ENCODE measurements at places on chromosomes 5 and 9.

DNA sequence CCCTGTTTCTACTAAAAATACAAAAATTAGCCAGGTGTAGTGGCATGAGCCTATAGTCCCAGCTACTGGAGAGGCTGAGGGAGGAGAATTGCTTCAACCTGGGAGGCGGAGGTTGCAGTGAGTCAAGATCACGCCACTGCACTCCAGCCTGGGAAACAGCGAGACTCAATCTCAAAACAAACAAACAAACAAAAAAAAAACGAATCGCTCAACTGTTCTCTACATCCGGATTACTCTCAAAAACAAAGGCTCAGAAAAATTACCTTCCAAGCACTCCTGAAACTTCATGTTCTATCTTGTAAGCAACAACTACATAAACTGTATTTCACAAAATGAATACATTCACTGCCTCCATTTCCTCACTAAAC lies 14.0 kb downstream of the UBAP2 start:
- DNase-seq, result no peak

DNA sequence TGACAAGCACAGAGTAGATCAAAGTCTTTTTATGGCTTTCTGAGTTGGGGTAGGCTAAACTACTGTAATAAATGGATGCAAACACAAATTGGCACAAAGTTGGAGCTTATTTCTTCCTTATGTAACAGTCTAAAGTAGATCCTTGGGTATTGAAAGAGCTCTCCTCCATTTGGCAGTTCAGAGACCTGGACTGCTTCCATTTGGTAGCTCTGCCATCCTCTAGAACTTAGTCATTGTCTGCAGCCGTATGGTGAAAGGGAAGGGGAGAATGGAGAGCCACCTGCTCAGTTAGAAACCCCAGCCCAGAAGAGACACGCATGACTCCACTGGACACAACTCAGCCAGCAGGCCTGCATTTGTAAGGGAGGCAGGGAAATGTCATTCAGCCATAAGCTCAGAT lies 345.0 kb downstream of the DMAC1 start:
- no peak for DNase-seq

- no peak for DNase-seq
Observed at GRCh38 chr9:93205045-93205768, 21.3 kb downstream of the WNK2 start.

- DNase-seq, result no peak
Observed at GRCh38 chr5:115858396-115858795, 16.7 kb downstream of the AP3S1 start.

DNA sequence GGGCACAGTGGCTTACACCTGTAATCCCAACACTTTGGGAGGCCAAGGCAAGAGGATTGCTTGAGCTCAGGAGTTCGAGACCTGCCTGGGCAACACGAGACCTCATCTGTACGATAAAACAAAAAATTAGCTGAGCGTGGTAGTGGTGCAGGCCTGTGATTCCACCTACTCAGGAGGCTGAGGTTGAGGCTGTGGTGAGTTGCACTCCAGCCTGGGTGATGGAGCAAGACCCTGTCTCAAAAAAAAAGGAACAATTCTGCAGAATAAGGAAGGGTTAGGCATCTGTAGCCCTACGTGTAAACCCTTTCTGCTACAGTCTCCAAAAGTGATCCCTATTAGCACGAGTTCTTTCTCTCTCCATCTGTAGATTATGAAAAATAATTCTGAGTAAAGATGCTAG lies 19.9 kb downstream of the CDC26 start:
- DNase-seq, result no peak

GRCh38 chr5:118554981-118555380 lies 433.4 kb downstream of the DTWD2 start:
- DNase-seq, result no peak

DNA sequence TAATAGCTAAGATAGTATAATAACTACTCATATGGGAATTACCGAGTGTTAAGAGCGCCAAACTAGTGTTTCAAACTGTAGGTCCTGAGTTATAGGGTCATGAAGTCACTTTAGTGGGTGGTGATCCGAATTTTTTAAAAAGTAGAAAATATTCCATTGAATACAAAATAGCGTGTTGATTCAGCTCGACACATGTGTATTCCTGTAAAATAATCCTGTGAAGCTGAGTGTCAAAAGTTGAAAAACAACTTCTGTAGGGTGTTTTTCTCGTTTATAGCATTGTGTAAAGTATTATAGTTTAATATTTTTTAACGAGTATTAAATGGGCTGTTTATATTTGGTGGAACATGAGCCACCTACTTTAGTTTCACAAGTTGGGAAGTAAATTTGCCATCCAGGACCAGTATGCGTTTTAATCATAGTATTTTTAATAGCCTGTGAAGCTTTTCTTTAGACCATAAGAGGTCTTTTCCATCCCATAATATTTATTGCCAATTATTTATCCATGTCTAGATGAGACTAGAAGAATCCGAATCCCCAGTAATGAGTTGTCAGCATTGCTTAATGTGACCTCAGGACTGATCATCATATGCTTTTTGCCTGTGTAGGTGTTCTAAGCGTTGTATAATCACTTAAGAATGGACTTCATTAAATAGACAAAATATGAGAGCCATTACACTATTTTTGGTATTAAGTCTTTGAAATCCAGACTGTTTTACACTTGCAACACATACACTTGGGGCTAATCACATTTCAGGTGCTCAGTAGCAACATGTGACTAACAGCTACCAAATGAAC lies 84.1 kb downstream of the PTPDC1 start:
- DNase-seq, result no peak

GRCh38 chr9:8365029-8365428 lies 565.5 kb upstream of the DMAC1 start:
- no peak for DNase-seq

DNA sequence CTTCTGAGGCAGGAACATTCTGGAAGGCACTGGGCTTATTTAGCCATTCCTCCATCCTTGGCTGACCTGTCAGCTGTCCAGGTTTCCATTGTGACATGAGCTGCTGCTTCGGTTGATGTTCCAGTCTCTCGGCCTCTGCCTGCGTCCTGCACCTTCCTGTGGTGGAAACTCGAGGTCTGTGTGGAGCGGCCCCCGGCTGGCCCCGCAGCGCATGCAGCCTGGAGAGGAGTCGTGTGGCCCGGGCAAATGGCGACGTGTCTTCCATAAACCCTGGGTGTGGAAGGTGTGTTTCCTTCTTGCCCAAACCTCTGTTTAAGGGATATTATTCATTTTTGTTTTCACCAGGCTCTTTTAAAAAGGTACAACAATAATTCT lies 36.5 kb upstream of the SLC9A3 start:
- no peak for DNase-seq

DNA sequence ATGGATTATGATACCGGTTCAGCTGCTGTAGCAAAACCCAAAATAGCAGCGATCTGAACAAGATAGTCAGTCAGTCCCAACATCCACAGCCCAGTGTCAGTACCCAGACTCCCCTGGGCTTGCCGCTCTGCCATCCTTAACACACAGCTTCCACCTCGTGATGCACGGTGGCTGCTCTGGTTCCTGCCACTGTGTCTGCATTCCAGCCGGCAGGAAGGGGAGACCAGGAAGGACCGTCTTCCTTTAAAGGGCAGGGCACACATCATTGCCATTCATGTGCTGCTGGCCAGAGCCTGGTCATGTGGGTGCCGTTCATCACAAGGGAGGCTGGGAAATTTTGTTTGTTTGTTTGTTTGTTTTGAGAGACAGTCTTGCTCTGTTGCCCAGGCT lies 131.0 kb upstream of the IER5L start:
- no peak for DNase-seq

DNA sequence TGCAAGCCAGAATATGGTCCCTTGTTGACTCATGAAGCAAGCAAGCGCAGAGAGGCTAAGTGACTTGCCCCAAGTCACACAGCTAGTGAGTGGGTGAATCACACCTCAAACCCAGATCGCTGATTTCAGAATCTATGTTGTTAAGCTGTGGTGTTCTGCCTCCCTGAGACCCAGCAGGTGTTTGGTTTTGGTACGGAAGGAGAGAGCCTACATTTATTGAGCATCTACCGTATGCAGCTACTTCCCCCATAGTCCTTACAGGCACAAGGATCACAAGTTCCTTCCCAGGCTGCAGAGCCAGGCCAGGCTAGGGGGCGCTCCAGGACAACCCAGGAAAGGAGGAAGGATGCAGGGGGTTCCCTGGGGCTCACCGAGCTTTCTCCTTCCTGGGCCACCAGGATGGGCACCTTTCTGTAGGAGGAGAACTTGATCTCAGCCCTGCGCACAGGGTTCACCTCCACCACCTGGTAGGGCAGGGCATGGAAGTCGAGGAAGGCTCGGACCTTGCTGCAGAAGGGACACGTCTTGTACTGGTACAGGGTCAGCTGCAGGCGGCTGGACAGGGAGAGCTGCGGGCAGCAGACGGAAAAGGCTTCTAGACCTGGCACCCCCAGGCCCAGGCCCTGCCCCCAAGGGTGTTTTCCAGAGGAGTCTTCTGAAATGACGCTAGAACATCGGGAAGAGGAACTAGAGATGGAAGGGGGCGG lies 2.5 kb downstream of the PTGES2 start:
- peak; percentile 43 for DNase-seq

DNA sequence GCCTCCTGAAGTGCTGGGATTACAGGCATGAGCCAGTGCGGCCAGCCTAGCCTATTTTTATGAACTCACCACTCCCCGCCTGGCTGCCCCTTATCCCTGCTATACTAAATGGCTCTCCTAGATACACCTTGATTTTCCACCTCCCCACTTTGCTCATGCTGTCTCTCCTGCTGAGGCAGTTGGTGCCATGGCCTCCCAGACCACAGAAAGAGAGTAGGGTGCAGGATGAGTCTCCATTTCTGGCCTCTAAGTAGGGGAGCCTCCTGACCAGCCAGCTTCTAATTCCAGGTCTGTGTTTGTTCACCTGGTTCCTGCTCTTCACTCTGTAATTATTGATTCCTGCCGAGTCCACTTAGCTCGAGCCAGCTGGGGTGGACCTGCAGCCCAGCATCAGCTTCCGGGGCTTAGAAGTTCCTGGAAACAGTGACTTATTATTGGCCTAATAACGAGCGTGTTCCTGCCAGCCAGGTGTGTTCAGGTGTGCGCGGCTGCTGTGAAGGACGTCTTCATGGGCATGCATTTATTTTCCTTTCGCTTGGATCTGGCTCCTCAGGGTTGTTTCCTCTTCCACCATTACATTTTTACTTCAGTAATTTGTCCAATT lies 34.0 kb downstream of the ZNF618 start:
- no peak for DNase-seq

- DNase-seq, result no peak
Observed at GRCh38 chr9:124710766-124711165, 60.3 kb downstream of the NR6A1 start.

DNA sequence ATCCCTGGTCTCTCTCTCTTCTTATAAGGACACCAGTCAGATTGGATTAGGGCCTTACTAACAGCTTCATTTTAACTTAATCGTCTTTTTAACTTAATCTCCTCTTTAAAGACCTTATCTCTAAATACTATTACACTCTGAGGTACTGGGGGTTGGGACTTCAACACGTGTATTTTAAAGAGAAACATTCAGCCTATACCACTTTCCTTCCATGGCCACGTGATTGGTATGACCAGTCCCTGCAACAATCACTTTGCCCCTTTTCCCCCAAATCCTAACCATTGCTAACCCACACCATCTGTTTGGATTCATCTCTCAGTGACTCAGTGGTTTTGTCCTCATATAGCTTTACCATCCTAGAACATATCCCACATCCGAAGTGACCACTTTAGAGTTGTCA lies 3.8 kb upstream of the MAN2A1 start:
- DNase-seq, result no peak

GRCh38 chr5:58046371-58046770 lies 413.5 kb downstream of the PLK2 start:
- no peak for DNase-seq

DNA sequence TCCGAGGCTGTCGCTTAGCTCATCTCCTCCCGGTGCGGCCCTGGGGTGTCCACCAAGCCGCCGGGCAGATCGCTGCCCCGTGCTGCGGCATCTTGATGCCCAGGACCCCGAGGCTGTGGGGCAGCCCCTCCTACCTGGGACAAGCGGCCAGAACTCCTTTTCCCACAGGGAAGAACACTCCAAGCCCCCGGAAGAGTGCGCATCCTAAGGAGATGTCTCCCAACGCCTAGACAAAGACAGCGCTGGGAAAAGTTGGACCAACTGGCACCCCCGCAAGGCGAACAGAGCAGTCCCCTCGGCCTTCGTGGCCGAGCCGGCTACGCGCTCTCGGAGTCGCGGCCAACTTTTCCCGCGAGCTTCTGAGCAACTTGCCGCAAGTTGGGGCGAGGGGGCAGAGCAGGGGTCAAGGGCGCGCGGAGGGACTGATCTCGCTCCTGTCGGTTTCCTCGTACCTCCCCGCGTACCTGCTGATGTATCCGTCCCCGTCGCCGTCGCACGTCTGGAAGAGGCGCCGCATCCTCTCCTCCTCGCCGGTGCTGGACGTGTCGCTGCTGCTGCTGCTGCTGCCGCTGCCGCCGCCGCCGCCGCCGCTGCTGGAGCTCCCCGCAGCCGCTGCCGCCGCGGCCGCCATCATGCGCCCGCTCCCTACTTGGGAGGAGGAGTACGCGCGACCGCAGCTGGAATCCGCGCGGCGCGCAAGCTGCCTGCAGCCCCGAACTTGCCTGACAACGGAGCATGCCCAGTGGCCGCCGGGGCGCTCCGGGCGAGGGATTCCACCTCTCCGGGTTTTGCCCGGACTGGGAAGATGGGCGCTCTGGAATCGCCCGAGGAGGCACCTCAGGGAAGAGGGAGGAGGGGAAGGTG lies at the start of gene MCC:
TSS of gene MCC (minus strand) at position 673 of the 864 bp plus-strand sequence.
- DNase-seq, result no peak

GRCh38 chr5:66967826-66968262 lies 228.8 kb downstream of the CD180 start:
- no peak for DNase-seq

GRCh38 chr5:127824126-127824525 lies 120.9 kb downstream of the CCDC192 start:
- DNase-seq, result no peak

GRCh38 chr5:17882760-17883488 lies 248.7 kb downstream of the TAF11L14 start:
- no peak for DNase-seq

- no peak for DNase-seq
Observed at GRCh38 chr5:34043099-34043876, at the start of gene C1QTNF3. C1QTNF3 (minus strand) TSS chr5:34043213; CDS start chr5:34043125, 88 bp downstream.

- no peak for DNase-seq
Observed at GRCh38 chr5:128673411-128673957, 135.4 kb upstream of the FBN2 start.

- DNase-seq, result no peak
Observed at GRCh38 chr5:152097128-152097527, 172.5 kb upstream of the GLRA1 start.

DNA sequence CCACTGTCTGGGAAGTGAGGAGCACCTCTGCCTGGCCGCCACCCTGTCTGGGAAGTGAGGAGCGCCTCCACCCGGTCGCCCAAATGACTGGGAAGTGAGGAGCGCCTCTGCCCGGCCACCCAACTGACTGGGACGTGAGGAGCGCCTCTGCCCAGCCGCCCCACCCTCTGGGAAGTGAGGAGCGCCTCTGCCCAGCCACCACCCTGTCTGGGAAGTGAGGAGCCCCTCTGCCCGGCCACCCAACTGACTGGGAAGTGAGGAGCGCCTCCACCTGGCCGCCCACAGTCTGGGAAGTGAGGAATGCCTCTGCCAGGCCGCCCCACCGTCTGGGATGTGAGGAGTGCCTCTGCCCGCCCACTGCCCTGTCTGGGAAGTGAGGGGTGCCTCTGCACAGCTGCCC lies 32.9 kb downstream of the SAXO1 start:
- no peak for DNase-seq

GRCh38 chr5:81151546-81151945 lies 81.6 kb upstream of the CKMT2 start:
- no peak for DNase-seq
